Smooth muscle cell of the pulmonary artery (primary cell): ENCODE measurements at places on chromosomes 12 and 14. TPM values are rescaled to one million over a fixed set of nuclear protein-coding genes. Genes with fewer than 3 reads are reported as not detected.

Gene RCOR1
- total RNA-seq, result 16.0 and 16.7 TPM in 2 replicates

Gene CPSF2
- 44.5 and 45.0 TPM in 2 replicates for total RNA-seq

Gene GPD1
- 0.13 and 0.20 TPM in 2 replicates for total RNA-seq

Gene LBHD2
- total RNA-seq, result not detected in 2 replicates

Gene SOX5
- total RNA-seq, result 3.0 and 6.6 TPM in 2 replicates

Gene GPRC5A
- total RNA-seq, result 16.7 and 56.1 TPM in 2 replicates

Gene SPTSSA
- 9.2 and 16.3 TPM in 2 replicates for total RNA-seq

Gene MYO1H
- total RNA-seq, result not detected in 2 replicates

Gene OR4L1
- total RNA-seq, result not detected in 2 replicates

Gene RASAL1
- total RNA-seq, result not detected in 2 replicates

Gene HOXC4
- 0.79 and 1.2 TPM in 2 replicates for total RNA-seq

Gene EMP1
- 65.4 and 65.7 TPM in 2 replicates for total RNA-seq

Gene HOXC10
- not detected in 2 replicates for total RNA-seq

Gene PMCH
- total RNA-seq, result 0.30 and 0.39 TPM in 2 replicates

Gene OR4E2
- total RNA-seq, result not detected in 2 replicates

Gene ASB2
- total RNA-seq, result 0.52 and 1.7 TPM in 2 replicates
